Spinal cord (tissue), 10 donors: ENCODE measurements at places on chromosomes 13 and 19. TPM values are rescaled to one million over a fixed set of nuclear protein-coding genes. Genes with fewer than 3 reads are reported as not detected.

- no peak for DNase-seq
Measured at GRCh38 chr13:33710924-33711323, 107.0 kb upstream of the RFC3 start.

WDR62 gene
- 4.8 TPM for polyA plus RNA-seq

GRCh38 chr19:22026687-22027086 is 15.9 kb upstream of the ZNF208 start:
- DNase-seq, result no peak

- DNase-seq, result no peak
Measured at GRCh38 chr19:13484166-13484565, 22.1 kb downstream of the CACNA1A start.

CEACAM16 gene
- not detected for polyA plus RNA-seq
